ENCODE measurements at places on chromosomes 1 and 21. TPM values are rescaled to one million over a fixed set of nuclear protein-coding genes. Genes with fewer than 3 reads are reported as not detected.

DNA sequence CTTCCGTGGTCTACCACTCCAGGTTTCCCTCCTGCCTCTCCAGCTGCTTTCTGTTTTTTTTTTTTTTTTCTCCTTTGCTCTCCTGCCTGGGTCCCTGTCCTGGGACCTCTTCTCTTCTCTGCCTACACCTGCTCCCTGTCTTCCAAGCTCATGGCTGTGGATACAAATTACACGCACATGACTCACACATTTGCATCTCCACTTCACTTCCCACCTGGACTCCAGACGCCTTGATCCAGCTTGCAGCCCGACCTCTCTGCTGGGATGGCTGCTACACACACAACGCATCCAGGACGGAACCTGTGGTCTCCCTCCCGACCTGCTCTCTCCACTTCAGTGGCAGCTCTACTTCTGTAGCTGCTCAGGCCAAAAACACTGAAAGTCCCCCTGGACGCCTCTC is 44.4 kb upstream of the B3GALT5 start:
- no peak for DNase-seq

DNA sequence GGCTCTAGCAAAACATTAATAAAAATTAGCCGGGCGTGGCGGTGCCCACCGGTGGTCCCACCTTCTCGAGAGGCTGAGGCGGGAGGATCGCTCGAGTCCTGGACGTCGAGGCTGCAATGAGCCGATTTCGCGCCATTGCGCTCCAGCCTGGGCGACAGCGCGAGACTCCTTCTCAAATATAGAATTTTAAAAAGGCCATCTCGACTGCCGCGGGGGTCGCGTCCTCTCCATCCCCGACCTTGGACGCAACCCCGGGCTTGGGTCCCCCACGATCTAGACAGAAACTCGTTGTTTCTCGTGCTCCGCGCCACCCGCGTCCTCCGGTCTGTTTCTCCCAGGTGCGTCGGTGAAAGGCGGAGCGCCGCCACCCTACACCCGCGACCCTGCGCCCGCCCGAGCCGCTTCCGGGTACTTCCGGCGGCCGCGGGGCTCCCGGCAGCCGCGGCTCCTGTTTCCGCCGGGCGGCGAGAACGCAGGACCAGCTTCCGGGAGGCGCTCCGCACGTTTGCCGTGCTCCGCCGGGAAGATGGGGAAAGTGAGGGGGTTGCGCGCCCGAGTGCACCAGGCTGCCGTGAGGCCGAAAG is at the start of gene SLX9:
Gene SLX9 (plus strand): TSS at position 498 of the 584 bp plus-strand sequence. CDS start 29 bp downstream, at position 527.
- DNase-seq = peak; percentile 53

DNA sequence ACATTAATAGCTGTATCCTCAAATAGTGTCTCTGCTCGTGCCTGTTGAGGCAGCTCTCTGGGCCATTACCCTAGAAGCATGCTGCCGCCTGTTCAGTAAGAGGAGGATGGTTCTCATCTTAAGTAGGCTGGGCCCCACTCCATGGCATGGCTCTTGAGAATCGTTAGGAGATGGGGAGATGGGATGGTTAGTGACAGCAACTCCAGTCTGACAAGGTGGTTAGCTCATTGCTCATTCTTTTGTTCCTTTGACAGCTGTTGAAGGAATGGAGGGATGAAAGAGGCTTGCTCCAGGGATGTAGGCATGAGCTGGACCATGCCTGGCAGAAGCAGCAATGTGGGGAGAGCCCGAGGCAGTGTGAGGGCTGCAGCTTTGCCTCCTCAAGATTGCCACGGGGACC is 68.2 kb downstream of the MAP10 start:
- DNase-seq = no peak

Gene NES
- total RNA-seq = 24.0 TPM

Gene PLPP3
- total RNA-seq = 36.5 TPM

Gene BSND
- total RNA-seq = not detected

All from occipital lobe (tissue), 3 donors.